DMS79 treated with DMSO at 0.1 percent for 48 hours (cell line): ENCODE measurements at places on chromosomes 12 and 14.

- DNase-seq = peak; percentile 98
Measured at GRCh38 chr12:3418609-3419390, 72.2 kb upstream of the PRMT8 start.

GRCh38 chr14:78022059-78022458 lies 148.1 kb upstream of the NRXN3 start:
- DNase-seq = peak; percentile 72

DNA sequence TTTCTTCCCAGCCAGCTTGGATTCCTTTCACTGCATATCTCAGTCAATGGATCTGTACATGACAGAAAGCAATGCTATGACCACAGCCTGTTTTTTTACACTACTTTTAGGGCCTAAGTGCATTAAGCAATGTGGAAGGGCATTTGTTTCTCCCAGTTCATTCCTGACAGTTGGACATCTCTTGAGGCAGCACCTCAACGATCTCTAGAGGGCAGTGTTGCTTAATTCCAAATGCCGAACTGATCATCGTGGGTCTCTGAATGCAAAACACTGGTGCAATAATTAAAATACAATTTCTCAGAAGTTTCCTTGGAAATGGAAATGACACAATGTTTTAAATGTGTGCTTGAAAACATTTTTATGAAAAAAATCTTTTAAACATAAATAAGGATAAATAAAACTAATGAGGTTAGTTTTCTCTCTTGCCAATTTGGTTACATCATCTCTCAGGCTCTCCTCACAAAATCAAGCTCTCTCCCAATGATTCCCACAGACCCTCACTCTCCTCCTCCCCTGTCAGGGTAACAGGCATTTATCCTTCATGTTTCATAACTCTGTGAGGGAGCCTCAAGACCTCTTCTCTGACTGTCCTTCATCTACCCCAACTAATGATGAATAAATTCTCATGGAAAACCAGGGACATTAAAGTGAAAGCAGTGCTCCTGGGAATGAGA lies 192.4 kb upstream of the SLC16A7 start:
- DNase-seq = no peak

DNA sequence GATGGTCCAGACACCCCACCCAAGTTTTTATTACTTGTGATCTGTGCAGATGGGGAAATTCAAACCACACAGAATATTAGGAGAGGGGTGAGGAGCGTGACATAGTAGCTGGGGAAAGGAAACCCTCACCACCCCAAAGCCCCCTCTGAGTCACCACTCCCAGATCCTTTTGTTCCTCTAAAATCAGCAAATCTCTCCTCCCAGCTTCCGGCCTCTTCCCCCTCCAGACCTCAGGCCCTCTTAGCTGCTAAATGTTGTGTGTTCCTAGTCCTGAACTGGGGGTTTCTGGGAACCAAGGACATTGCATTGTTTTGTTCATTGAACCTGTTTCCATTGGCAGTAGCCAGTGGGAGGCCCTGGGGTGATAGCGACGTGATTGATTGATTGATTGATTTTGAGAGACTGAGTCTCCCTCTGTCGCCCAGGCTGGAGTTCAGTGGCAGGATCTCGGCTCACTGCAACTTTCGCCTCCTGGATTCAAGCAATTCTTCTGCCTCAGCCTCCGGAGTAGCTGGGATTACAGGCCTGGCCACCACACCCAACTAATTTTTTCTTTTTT lies 5.9 kb upstream of the ORAI1 start:
- no peak for DNase-seq

GRCh38 chr14:95140060-95140858 lies 17.1 kb downstream of the DICER1 start:
- no peak for DNase-seq

- no peak for DNase-seq
Measured at GRCh38 chr12:92886131-92886530, 43.0 kb downstream of the EEA1 start.

DNA sequence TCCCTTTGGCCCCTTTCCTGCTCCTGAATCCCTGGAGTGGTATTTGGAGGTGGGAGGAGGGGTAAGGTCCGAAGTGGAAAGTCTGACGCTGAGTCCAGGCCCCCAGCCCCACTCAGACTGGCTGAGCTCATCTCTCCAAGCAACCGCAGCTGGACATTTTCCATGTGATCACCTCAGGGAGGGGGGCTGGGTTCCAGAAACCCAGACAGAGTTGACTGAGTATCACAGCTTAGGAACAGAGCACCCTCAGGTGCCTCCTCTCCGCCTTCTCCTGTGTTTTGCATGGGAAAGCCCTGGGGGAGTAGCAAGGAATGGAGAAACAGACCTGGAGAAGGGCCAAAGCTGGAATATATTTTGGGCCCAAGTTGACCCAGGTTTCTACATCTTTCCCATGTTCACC lies 8.0 kb upstream of the ITGA5 start:
- no peak for DNase-seq

DNA sequence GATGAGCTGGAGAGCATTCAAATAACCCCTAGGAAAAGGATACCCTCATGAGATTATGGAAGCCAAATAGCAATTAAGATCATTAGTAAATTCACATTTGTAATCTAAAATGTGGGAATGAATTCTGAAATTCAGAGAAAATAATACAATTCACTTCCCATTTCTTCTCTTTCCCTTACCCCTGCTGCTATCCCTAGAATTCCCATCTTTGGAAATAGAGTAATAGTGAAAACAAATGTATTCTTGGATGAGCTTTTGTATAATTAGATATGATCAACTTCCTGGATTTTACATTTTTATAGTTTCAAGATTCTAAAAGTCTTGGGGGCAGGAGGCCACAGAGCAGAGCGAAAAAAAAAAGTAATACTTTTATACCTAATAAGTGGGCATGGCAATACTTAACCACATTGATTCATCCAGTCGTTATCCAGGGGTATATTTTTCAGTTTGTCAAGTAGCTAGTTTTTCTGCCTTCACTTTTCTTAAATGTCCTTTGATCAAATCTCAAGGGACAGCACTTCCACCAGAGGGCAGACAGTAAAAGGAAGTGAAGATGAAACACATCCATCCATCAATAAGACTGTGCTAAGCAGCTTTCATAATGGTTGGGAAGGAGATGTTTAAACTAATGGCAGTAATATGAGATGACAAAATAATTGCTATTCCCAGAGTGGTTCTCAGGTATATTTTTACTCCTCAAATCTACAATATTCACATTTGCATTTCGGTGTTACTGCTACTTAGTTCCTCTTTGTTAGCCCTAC lies 401.3 kb downstream of the DIO2 start:
- DNase-seq = peak; percentile 32

DNA sequence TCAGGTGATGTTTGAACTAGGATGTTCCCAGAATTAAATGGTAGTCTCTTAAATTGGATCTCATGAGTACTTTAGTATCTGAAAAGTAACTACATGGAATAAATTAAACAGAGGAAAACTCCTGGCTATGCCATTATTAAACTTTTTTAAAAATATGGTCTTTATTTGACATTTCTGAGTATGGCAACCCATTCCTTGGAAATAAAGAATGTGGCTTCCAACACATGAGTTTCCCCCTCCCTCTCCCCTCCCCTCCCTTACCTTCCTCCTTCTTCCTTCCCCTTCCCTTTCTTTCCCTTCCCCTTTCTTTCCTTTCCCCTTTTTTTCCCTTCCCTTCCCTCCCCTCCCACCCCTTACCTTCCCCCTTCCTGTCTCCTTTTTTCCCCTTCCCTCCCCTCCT lies 940.2 kb downstream of the DIO2 start:
- DNase-seq = no peak

GRCh38 chr12:53187145-53187899 lies 6.6 kb upstream of the CSAD start:
- DNase-seq = no peak

DNA sequence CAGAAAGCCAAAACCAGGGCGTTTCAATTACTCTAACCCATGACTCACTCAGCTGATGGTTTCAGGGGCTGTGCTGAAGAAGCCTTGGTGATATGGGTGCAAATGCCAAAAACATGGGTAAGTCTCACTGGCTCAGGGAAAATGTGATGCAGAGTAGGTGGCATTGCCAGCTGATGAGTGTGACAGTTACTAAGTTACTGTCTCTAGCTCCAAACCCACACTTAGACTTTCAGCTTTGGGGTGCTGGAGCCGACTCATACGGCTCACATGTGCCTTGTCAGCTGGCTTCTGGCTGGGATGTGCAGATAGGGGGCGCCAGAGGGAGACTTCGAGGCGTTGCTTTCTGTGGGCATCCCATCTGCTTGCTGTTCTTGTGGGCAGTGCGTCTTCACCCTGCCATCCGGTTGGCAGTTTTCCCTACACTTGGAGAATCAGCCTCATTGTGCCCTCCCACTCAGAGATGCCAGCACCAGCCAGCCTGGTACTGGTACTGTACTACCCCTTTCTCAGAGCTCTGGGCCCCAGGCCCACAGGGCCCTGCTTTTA lies 11.1 kb upstream of the KRT7 start:
- DNase-seq = no peak

DNA sequence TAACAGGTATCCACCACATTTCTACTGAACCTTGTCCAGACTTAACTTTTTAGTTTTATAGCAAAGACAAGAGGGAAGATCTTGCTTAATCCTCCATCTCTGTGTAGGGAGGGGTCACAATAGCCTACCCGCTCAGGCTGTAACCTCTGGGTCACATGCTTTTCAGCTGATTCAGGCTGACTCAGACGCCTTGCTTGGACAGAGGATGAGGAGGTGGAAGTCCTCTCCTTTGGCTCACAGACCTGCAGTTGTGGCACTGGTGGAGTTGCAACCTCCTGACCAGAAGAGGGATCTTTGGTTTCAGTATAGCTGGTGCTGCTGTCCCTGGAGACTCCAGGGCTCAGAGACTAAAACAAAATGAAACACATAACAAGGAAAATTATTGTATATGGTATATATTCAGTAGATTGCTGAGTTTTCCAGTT lies 16.2 kb downstream of the ACIN1 start:
- no peak for DNase-seq

- DNase-seq = peak; percentile 37
Measured at GRCh38 chr12:127455347-127456265, 811.4 kb upstream of the TMEM132C start.

- DNase-seq = no peak
Measured at GRCh38 chr12:67400742-67401141, 131.6 kb downstream of the CAND1 start.

- no peak for DNase-seq
Measured at GRCh38 chr14:83170165-83170564, 1636.5 kb upstream of the SEL1L start.

- DNase-seq = no peak
Measured at GRCh38 chr12:72618764-72619163, 346.6 kb downstream of the TRHDE start.

- peak; percentile 12 for DNase-seq
Measured at GRCh38 chr12:89350630-89351488, 1.4 kb downstream of the DUSP6 start.
